ENCODE measurements at places on chromosomes 2 and 18. TPM values are rescaled to one million over a fixed set of nuclear protein-coding genes. Genes with fewer than 3 reads are reported as not detected.

The PID1 gene
- not detected for total RNA-seq

The CROCC2 gene
- not detected for total RNA-seq

The CHRND gene
- not detected for total RNA-seq

The DOCK10 gene
- 222 TPM for total RNA-seq

The SERPINB10 gene
- total RNA-seq, result not detected

The POTEC gene
- not detected for total RNA-seq

The UCN gene
- total RNA-seq, result 2.2 TPM

The FEV gene
- total RNA-seq, result not detected

The CFC1 gene
- not detected for total RNA-seq

The RAB6C gene
- total RNA-seq, result not detected

The NRP2 gene
- not detected for total RNA-seq

- no peak overlapping the region for H3K4me3 ChIP-seq
- H3K27ac ChIP-seq, result no peak overlapping the region
- H3K36me3 ChIP-seq, result no peaks in the 10 kb centered on the region
- peaks cover 10% of the 10 kb centered on the region for H3K4me1 ChIP-seq
- no peaks in the 10 kb centered on the region for H3K27me3 ChIP-seq
- DNase-seq, result no peak
Measured at GRCh38 chr2:232328032-232328422, 50.5 kb upstream of the ALPP start.

DNA sequence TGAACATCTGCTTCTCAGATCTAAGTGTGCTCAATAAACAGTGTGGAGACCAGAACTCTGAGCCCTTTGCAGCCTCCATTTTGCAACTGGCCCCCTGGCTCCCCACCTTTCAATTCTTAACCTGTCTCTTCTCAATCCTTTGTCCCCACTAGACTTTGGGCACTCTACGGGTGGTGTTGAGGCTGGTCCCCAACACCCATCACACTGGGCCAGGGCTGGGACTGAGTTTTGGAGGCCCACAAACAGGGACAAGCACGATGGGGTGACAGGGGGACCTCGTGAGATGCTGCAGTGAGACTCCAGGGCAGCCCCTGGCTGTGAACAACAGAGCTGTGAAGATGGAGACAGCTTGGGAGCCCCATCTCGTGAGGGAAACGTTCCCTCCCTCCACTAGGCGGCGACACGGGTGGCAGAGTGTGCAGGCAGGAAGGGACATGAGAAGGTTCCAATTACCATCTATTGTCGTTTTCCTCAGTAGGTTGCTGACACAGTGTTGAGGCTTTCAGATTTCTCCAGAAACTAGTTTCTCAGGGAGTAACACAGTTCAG, 1.2 kb downstream of the ANKMY1 start:
- peaks cover 45% of the 10 kb centered on the region for H3K4me1 ChIP-seq
- H3K27me3 ChIP-seq, result no peaks in the 10 kb centered on the region

GRCh38 chr2:166643980-166644379, 149.9 kb upstream of the SCN7A start:
- no peaks in the 10 kb centered on the region for H3K36me3 ChIP-seq
- H3K27ac ChIP-seq, result no peak overlapping the region
- H3K4me1 ChIP-seq, result no peaks in the 10 kb centered on the region
- H3K27me3 ChIP-seq, result no peaks in the 10 kb centered on the region
- H3K4me3 ChIP-seq, result no peak overlapping the region

GRCh38 chr2:158693476-158693875, 101.6 kb upstream of the DAPL1 start:
- no peak overlapping the region for H3K27ac ChIP-seq
- H3K4me1 ChIP-seq, result no peaks in the 10 kb centered on the region
- H3K27me3 ChIP-seq, result peaks cover 5% of the 10 kb centered on the region
- H3K4me3 ChIP-seq, result no peak overlapping the region

DNA sequence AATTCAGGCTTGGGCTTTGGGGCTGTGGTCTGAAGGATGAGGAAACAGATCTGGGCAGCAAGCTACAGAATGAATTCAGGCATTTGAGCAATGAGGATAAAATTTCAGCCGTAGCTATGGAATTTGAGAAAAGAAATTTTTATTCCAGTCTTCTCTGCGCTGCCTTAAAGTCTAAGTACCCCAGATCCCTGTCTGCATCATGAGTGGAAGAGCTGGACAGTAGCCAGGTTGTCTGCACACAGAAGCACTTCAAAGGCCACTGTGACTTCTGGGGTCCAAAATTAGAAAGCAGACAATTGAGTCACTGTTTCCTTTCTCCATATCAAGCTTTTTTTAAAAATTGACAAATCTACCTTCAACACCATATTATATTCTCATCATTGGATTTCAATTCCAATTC, 787.6 kb upstream of the GCFC2 start:
- H3K27me3 ChIP-seq, result no peaks in the 10 kb centered on the region
- no peak overlapping the region for H3K4me3 ChIP-seq
- H3K4me1 ChIP-seq, result no peaks in the 10 kb centered on the region
- H3K36me3 ChIP-seq, result no peaks in the 10 kb centered on the region

GRCh38 chr18:76499637-76500340, 4.7 kb upstream of the ZNF516 start:
- no peaks in the 10 kb centered on the region for H3K36me3 ChIP-seq
- DNase-seq, result no peak
- H3K27ac ChIP-seq, result no peak overlapping the region
- H3K4me1 ChIP-seq, result peaks cover 5% of the 10 kb centered on the region

DNA sequence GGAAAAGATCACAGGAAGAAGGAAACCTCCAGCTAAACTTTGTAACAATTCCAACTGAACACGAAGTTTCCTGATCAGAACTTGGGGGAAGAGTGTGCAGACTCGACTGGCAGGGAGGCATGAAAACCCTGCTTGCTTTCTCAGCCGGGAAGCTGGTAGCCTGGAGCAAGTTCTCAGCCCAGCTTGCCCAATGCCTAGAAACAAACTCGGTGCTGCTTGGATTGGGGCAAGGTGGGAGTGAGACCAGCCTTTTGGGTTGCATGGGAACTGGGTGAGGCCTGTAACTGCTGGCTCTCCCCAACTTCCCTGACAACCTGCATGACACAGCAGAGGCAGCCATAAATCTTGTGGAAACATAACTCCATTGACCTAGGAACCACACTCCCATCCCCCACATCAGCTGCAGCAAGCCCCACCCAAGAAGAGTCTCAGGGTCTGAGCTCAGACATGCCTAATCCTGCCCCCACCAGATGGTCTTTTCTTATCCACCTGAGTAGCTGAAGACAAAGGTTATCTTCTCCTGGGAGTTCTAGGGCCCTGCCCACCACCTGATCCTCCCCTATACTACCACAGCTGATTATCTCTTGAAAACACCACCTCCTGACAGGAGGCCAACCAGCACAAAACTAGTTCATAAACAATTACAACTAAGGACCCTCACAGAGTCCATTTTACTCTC, 1859.7 kb upstream of the CELF4 start:
- no peaks in the 10 kb centered on the region for H3K27me3 ChIP-seq
- no peaks in the 10 kb centered on the region for H3K36me3 ChIP-seq
- H3K27ac ChIP-seq, result no peak overlapping the region
- no peak overlapping the region for H3K4me3 ChIP-seq
- no peak for DNase-seq

- H3K36me3 ChIP-seq, result no peaks in the 10 kb centered on the region
- DNase-seq, result peak; percentile 24
- no peaks in the 10 kb centered on the region for H3K27me3 ChIP-seq
- H3K4me3 ChIP-seq, result peak overlapping the region; percentile 97
Measured at GRCh38 chr18:13136904-13137669, 81.5 kb upstream of the LDLRAD4 start.

GRCh38 chr2:134079373-134079772, 174.5 kb upstream of the MGAT5 start:
- H3K27ac ChIP-seq, result no peak overlapping the region
- peaks cover 3% of the 10 kb centered on the region for H3K27me3 ChIP-seq
- H3K4me3 ChIP-seq, result no peak overlapping the region
- no peaks in the 10 kb centered on the region for H3K36me3 ChIP-seq

GRCh38 chr2:237927135-237927534, 39.7 kb upstream of the UBE2F start:
- no peak for DNase-seq
- no peak overlapping the region for H3K27ac ChIP-seq
- peaks cover 12% of the 10 kb centered on the region for H3K4me1 ChIP-seq
- H3K27me3 ChIP-seq, result no peaks in the 10 kb centered on the region

- no peaks in the 10 kb centered on the region for H3K36me3 ChIP-seq
- H3K4me3 ChIP-seq, result no peak overlapping the region
- DNase-seq, result no peak
- no peak overlapping the region for H3K27ac ChIP-seq
Measured at GRCh38 chr18:13605477-13605876, 120.9 kb downstream of the FAM210A start.

- no peaks in the 10 kb centered on the region for H3K27me3 ChIP-seq
- DNase-seq, result no peak
- no peaks in the 10 kb centered on the region for H3K4me1 ChIP-seq
- no peaks in the 10 kb centered on the region for H3K36me3 ChIP-seq
Measured at GRCh38 chr18:21187886-21188285, 54.1 kb upstream of the GREB1L start.

- no peaks in the 10 kb centered on the region for H3K27me3 ChIP-seq
- H3K4me1 ChIP-seq, result peaks cover 16% of the 10 kb centered on the region
- no peak overlapping the region for H3K27ac ChIP-seq
- DNase-seq, result no peak
- no peaks in the 10 kb centered on the region for H3K36me3 ChIP-seq
Measured at GRCh38 chr2:130393318-130393910, 37.6 kb downstream of the PTPN18 start.

- no peaks in the 10 kb centered on the region for H3K36me3 ChIP-seq
- no peaks in the 10 kb centered on the region for H3K4me1 ChIP-seq
- DNase-seq, result no peak
- no peak overlapping the region for H3K27ac ChIP-seq
Measured at GRCh38 chr2:193808877-193809276, 1614.1 kb upstream of the TMEFF2 start.

GRCh38 chr18:69664399-69664798, 263.7 kb downstream of the DOK6 start:
- no peaks in the 10 kb centered on the region for H3K4me1 ChIP-seq
- no peak for DNase-seq
- no peaks in the 10 kb centered on the region for H3K36me3 ChIP-seq

DNA sequence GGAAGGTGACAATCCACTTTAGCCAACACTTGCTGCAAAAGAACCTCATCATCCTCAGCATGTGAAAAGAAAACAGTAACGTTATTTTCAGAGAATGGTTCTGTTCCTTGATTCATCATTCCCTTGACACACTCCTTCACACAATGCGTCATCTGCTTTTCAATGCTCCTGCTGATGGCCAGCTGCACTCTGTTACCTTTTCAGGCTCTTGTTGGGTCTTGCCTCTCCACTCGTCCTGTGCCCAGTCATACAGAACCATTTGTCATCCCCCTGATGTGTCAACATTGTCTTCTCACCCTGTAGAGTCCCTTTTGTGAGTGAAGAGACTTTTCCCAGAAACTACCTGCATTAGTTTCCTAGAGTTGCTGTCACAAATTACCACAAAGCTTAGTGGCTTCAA, 12.2 kb upstream of the DTNA start:
- H3K4me1 ChIP-seq, result no peaks in the 10 kb centered on the region
- H3K27me3 ChIP-seq, result no peaks in the 10 kb centered on the region
- DNase-seq, result no peak
- no peak overlapping the region for H3K4me3 ChIP-seq
- H3K27ac ChIP-seq, result no peak overlapping the region

- H3K36me3 ChIP-seq, result no peaks in the 10 kb centered on the region
- H3K27me3 ChIP-seq, result no peaks in the 10 kb centered on the region
- no peak for DNase-seq
- no peak overlapping the region for H3K4me3 ChIP-seq
- peaks cover 13% of the 10 kb centered on the region for H3K4me1 ChIP-seq
Measured at GRCh38 chr2:101339266-101339880, 30.9 kb upstream of the RNF149 start.

- no peaks in the 10 kb centered on the region for H3K4me1 ChIP-seq
- no peak overlapping the region for H3K4me3 ChIP-seq
- no peaks in the 10 kb centered on the region for H3K27me3 ChIP-seq
- H3K27ac ChIP-seq, result no peak overlapping the region
- no peaks in the 10 kb centered on the region for H3K36me3 ChIP-seq
Measured at GRCh38 chr2:146634230-146635097, 1210.4 kb upstream of the ACVR2A start.

DNA sequence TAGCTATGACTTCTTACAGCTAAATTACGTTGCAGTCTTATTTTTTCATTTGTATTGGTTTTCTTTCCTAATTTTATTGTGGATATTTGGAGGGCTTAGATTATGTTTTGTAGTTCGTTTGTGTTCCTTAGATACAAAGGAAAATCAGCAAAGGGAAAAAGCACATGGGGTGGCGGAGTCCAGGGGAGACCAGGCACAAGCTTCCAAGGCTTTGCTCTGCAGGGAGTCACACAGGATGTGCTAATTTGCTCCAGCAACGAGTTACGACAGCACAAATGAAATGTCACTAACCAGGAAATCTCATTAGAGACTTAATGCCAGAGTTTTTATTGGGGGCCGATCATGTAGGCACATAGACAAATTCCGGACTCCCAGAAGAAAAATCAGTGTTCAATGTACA, 60.5 kb upstream of the CABYR start:
- no peaks in the 10 kb centered on the region for H3K27me3 ChIP-seq
- H3K4me1 ChIP-seq, result peaks cover 7% of the 10 kb centered on the region

GRCh38 chr18:12257996-12258718, 4.0 kb downstream of the CIDEA start:
- H3K4me3 ChIP-seq, result no peak overlapping the region
- no peaks in the 10 kb centered on the region for H3K36me3 ChIP-seq
- no peak overlapping the region for H3K27ac ChIP-seq
- H3K27me3 ChIP-seq, result peaks cover 2% of the 10 kb centered on the region
- DNase-seq, result no peak

GRCh38 chr2:54360055-54360792, 95.9 kb upstream of the SPTBN1 start:
- H3K4me1 ChIP-seq, result no peaks in the 10 kb centered on the region
- H3K27me3 ChIP-seq, result peaks cover 17% of the 10 kb centered on the region
- no peak for DNase-seq
- no peak overlapping the region for H3K4me3 ChIP-seq
- no peaks in the 10 kb centered on the region for H3K36me3 ChIP-seq
- no peak overlapping the region for H3K27ac ChIP-seq

DNA sequence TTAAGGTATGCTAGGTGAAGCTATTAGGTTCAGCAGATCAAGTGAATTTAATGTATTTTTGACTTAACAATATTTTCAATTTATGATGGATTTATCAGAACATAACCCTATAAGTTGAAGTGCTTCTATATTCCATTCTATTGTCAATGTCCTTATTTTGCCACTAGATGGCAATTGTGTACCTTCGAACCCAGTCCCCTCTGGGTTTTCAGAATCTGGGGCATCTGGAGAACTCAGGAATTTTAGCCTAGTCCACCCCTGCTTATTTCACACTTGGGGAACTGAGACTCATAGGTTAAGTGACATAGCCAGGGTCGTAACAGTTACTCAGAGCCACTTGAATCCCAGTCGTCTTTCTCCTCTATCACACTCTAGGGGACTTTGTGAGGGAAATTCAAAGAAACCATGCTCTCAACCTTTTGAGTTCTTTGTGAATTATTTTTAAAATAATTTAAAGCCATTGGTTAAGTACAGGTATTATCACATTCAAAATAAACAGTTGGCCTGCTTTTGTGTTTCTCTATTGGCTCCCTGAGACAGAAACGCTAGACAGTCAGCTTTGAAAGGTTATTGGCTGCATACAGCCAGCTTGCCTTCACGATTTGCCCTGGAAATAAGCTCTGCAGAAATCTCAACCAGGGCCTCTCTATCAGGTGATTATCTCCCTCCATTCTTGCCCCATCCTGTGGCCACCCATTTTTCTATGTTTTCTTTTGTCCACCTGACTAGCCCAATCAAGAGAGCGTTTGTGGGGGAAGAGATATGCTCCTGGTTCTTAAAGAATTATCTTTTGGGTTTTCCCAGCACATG, 145.0 kb downstream of the TTC27 start:
- no peak overlapping the region for H3K4me3 ChIP-seq
- peaks cover 12% of the 10 kb centered on the region for H3K36me3 ChIP-seq
- H3K27ac ChIP-seq, result no peak overlapping the region
- H3K27me3 ChIP-seq, result no peaks in the 10 kb centered on the region
- no peaks in the 10 kb centered on the region for H3K4me1 ChIP-seq
